ENCODE measurements at places on chromosomes 6 and 20. TPM values are rescaled to one million over a fixed set of nuclear protein-coding genes. Genes with fewer than 3 reads are reported as not detected.
A peak's percentile ranks its signal among the peaks of the same experiment; 100 is the strongest.

GRCh38 chr6:155378276-155378675 lies 64.0 kb upstream of the TFB1M start:
- H3K4me3 ChIP-seq = no peak overlapping the region
- no peak overlapping the region for H3K27ac ChIP-seq
- H3K36me3 ChIP-seq = no peaks in the 10 kb centered on the region
- DNase-seq = no peak
- no peaks in the 10 kb centered on the region for H3K4me1 ChIP-seq

DNA sequence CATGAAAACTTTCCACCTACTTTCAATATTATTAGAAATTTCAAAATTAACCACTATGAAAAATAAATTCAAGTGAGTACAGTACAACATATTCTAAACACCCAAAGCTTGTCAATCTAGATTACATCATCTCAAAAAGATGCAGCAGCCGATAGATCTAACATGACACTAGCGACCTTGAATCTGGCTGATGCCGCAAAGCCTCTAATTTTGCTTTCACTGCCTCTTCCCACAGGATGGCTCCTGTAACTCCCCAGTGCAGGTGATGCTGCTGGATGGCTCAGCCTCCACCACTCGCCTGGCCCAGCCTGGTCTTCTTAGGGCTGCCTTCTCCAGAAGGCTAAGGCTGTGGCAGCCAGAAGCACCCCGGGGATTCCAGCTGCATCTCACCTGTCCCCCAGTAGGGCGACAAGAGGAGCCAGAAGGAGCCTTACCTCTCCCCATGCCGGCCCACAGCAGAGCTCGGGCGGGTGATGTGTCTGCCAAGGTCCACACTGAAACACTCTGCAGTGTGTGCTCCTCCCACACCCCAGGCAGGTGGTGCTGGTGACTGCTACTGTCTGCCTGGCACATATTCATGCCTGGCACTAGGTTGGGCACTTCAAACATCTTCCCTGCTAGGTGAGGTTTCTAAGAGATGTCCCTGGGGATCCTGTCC lies 82.1 kb downstream of the SLC23A2 start:
- no peak overlapping the region for H3K27ac ChIP-seq
- H3K4me1 ChIP-seq = peaks cover 6% of the 10 kb centered on the region
- DNase-seq = no peak
- peaks cover 3% of the 10 kb centered on the region for H3K36me3 ChIP-seq
- no peak overlapping the region for H3K4me3 ChIP-seq

DNA sequence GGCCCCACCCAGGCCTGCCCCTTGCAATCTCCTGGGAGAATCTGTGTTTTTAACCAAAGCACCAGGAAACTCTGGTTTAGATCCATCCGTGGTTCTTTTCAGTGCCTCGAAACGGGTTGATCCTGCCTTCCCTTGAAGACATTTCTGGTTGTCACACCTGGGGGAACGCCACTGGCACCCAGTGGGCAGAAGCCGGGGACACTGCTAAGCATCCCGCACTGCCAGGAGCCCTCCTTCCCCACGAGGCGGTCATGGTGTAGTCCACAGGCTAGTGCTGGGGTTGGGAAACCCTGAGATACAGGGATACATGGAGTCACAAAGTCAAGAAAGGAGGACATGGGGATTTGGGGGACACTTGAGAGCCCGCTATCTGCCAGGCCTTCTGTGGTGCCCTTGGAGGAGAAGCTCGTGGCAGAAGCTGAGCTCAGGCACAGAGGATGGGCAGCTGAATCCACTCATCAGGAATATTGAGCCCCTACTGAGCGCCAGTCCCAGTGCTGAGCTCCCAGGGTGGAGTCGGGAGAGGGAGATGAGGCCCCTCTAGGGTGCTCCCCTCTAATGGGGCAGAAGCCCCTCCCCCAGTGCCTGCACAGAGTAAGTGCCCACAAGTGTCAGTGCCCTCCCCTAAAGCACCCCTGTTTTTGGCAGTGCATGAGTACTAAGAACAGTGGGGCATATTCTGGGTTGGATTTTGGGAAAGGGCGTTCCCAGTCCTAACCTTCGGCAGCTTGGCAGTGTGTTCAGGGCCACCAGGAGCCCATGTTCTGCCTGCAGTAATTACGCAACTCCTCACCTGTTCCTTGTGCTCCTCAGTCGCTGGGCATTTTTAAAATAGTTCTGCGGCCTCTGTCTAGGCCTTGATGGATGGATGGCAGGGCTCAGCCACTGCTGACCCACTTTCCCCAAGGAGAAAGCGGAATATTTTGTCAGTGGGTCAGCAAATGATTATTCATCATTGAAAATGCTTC lies 25.6 kb upstream of the PHACTR3 start:
- no peaks in the 10 kb centered on the region for H3K4me1 ChIP-seq
- no peaks in the 10 kb centered on the region for H3K36me3 ChIP-seq
- peaks cover 6% of the 10 kb centered on the region for H3K27me3 ChIP-seq
- no peak overlapping the region for H3K27ac ChIP-seq
- H3K4me3 ChIP-seq = no peak overlapping the region
- no peak for DNase-seq

GRCh38 chr6:53992522-53992921 lies 118.7 kb upstream of the MLIP start:
- DNase-seq = no peak
- H3K27me3 ChIP-seq = no peaks in the 10 kb centered on the region
- no peak overlapping the region for H3K4me3 ChIP-seq
- peaks cover 4% of the 10 kb centered on the region for H3K4me1 ChIP-seq
- H3K36me3 ChIP-seq = no peaks in the 10 kb centered on the region

DNA sequence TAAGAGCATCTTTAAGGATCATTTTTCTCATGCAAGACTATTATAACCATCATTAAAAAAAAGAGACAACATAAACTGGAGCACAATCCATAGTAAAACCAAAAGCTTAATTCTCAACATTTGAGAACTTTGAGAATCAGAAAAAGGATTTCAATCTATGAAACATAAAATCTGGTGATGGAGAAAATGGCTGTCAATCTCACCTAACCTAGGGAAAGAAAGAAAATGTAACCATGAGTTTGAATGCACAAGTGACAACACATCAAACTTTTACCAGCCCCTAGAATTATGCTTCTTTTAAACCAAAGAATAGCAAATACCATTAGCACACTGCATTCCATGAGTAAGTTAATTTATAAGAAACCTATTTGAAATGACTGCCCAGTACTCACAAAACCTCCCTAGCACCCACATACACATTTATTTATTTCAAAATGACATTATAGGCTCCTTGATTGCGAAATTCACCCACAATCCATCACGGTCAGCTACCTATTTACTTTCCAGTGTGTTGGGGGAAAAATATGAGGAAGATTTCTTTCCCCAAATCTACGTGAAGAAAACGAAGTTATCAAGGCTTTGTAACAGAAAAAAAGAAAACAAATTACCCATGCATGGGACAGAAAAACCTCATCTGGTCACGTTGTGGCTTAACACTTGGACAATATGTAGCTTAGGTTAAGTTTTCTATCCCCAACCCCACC lies 828 bp downstream of the ASCC3 start:
- H3K27ac ChIP-seq = peak overlapping the region; percentile 95
- peak overlapping the region; percentile 84 for H3K4me3 ChIP-seq
- H3K4me1 ChIP-seq = no peaks in the 10 kb centered on the region
- H3K36me3 ChIP-seq = no peaks in the 10 kb centered on the region
- no peaks in the 10 kb centered on the region for H3K27me3 ChIP-seq
- peak; percentile 40 for DNase-seq

- H3K4me1 ChIP-seq = peaks cover 18% of the 10 kb centered on the region
- H3K27ac ChIP-seq = peak overlapping the region; percentile 60
- no peaks in the 10 kb centered on the region for H3K27me3 ChIP-seq
- H3K36me3 ChIP-seq = no peaks in the 10 kb centered on the region
- no peak overlapping the region for H3K4me3 ChIP-seq
Measured at GRCh38 chr20:53935344-53936084, 134.9 kb downstream of the BCAS1 start.

GRCh38 chr6:88262332-88262731 lies 96.2 kb upstream of the CNR1 start:
- no peak for DNase-seq
- no peaks in the 10 kb centered on the region for H3K4me1 ChIP-seq
- H3K36me3 ChIP-seq = no peaks in the 10 kb centered on the region
- no peak overlapping the region for H3K4me3 ChIP-seq
- H3K27me3 ChIP-seq = no peaks in the 10 kb centered on the region
- H3K27ac ChIP-seq = no peak overlapping the region

DNA sequence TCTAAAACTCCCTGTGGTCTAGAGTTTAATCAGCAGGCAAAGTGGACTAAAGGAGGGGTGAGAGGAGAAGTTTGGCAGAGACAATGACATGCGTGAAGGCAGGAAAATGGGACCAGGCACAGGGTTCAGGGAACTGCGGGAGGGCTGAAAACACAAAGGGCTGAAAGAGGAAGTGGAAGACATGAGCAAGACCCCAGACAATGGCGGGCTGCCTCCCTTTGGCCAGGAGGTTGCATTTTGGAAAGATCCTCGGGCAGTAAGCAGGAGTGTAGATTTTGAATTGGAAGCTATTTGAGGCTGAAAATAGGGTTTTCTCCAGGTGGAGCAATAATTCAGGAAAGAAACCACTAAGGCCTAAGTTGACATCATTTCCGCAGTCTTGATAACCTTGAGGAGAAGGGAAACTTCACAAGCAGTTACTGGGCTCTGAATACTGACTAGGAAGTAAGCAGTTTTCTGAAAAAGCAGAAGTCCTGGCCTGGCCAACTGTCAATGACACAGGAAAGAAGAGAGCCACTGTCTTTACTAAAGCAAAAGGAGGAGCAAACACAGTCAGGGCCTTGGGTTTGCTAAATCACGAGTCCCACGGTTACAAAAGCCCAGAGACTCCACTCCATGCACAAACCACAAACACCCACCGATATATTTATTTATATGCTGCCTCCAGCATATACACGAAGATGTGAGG lies 3.4 kb downstream of the LY86 start:
- no peak for DNase-seq
- H3K4me1 ChIP-seq = peaks cover 12% of the 10 kb centered on the region
- peak overlapping the region; percentile 32 for H3K27ac ChIP-seq
- no peaks in the 10 kb centered on the region for H3K36me3 ChIP-seq
- H3K4me3 ChIP-seq = no peak overlapping the region
- H3K27me3 ChIP-seq = no peaks in the 10 kb centered on the region

- H3K27me3 ChIP-seq = no peaks in the 10 kb centered on the region
- no peak overlapping the region for H3K27ac ChIP-seq
- no peaks in the 10 kb centered on the region for H3K4me1 ChIP-seq
- no peaks in the 10 kb centered on the region for H3K36me3 ChIP-seq
- DNase-seq = no peak
Measured at GRCh38 chr20:15600565-15600964, 972.7 kb downstream of the KIF16B start.

DNA sequence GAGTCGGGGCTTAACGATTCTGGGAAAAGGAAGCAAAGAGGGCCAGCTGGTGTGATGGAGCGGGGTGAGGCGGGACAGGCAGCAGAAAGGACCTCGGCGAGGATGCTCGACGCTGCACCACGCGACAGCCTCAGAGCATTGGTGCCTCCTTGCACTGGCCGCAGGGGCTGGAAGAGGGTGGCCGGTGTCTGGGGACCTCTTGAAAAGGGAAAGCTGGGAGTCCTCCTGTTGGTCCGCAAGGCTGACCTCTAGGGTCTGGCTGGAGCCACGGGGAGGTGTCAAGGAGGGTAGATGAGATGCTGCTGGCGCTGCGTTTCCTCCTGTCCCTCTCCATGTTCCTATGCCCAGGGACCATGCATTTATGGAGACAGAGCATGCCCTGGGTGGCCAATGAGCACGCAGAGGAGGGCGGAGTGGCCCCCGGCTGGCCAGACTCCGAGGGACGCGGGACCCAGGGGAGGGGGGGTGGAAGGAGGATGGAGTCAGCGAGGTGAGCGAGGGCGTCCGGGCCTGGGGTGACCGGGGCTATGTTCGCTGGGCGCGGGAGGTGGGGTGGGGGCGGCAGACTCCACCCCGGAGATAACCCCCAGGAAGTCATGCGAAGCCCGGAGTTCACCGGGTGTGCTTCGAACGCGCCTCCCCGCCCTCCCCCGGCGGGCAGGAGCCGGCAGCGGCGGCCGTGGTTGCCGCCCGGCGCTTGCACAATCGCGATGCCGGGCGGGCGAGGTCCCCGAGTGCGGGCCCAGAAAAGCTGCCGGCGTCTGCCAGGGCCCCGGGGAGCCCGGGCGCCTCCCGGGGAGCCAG lies at the start of gene CYP24A1:
Gene CYP24A1, minus strand, starts transcription at position 334 of the 804 bp plus-strand sequence. CDS start 407 bp downstream, outside the sequence.
- no peak within 1 kb of the TSS for H3K27ac ChIP-seq
- no peak within 1 kb of the TSS for H3K4me3 ChIP-seq
- H3K27me3 ChIP-seq = peaks cover 22% of the 10 kb centered on the region
- no peak for DNase-seq
- H3K36me3 ChIP-seq = no peaks in the 10 kb centered on the region

The TMEM170B gene
- polyA plus RNA-seq = 2.6 TPM

The KCNQ2 gene
- polyA plus RNA-seq = not detected

The HLA-DRB5 gene
- 1.6 TPM for polyA plus RNA-seq

The ARFGEF3 gene
- 7.6 TPM for polyA plus RNA-seq

All from lung (tissue), 17 donors.